ENCODE measurements at places on chromosomes 1 and 21.

- DNase-seq = no peak
These were observed 4.1 kb downstream of the LRRIQ3 start for GRCh38 chr1:74193908-74194307.

DNA sequence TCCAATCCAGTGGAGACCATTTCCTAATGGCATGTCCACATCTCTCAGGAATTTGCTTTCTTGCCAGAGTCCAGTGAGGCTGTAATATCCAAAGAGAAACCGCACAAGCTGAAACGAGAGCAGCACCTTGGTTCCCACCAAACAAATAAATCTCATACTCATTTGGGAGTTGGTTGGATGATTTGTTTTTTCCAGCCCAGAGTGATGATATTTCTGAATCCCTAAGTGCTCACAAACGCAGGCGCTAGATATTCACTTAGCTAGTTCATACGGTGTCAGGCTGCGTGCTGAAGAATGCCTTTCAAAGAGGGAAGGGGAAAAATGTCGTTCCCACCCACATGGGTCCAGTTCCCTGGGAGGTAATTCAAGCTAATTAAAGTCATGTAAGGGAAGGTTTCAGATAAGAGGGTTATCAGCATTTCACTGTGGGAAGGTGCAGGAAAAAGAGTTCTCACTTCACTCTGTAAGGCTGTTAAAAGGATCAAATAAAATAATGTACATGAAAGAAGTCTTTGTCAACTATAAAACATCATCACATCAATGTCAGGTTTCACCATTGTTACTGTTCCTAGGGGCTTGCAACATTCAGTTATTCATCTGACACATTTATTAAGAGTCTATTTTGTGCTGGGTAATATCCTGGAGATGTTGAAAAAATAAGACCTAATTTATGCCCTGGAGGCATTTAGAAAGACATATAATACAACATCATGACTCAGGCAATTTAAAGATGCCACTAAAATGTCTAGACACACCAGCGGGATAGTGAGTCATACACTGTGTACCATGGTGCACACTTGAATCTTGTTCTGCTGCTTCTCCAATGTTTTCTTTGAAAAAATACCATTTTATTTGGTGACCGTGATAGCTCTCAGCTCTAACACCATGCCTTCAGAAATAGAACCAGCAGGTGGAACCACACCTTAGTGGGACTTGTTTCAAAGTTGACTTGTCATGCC lies 19.3 kb downstream of the DPT start:
- DNase-seq = peak; percentile 23

DNA sequence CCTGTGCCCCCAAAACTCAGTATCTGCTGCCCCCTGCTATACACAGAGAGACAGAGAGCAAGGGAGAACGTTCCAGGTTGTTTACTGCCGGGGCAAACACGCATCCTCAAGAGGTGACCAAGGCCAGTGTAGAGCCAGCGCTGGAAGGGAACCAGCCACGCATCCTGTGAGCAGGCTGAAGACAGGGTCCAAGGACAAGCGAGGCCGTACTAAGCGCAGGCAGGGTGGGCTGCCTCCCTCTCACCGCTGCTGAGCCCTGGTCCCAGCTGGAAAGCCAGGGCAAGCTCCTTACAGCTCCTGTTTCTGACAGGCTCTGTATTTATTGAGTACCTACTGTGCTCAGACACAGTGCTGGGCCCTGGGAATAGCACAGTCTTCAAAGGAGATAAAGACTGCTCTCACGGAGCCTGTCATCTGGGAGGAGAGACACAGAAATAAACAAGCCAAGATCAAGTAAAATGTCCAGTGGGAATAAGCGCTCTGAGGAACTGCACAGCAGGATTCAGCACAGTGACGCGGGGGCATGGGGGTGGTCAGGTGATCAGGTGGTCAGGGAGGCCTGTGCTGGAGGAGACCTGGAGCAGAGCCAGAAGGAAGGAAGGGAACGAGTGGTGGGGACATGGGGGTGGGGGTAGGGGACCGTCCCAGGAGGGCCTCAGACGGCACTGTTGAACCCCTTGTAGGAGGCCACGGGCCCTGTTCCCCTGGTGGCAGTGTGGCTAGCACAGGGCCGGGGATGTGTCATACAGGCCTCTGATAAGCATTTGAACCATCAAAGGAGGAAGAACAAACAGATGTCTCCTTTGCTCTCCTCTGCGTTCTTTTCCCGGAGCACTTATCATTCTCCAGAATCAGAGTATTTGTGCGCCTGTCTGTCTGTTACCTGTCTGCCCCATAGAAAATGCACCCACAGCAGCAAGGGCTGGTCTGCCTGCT lies 37.8 kb upstream of the EFHD2 start:
- DNase-seq = no peak

DNA sequence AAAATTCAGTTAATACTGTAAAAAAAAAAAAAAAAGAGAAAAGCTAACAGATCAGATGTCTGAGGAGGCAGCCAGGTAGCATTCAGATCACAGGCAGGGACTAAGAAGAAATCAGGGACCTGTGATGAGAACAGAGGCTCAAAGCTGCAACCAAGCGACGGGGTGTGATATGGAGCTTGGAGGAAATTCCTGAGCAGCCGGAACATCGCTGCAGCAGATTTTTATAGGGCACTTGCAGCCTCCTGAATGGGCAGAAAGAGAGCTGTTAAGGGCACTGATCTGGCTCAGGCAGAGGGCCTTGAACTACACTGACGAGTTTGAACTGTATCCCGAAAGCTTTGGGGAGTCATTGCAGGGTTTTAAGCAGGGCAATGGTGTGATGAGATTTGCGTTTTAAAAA lies 315.4 kb downstream of the ADGRL2 start:
- DNase-seq = no peak

DNA sequence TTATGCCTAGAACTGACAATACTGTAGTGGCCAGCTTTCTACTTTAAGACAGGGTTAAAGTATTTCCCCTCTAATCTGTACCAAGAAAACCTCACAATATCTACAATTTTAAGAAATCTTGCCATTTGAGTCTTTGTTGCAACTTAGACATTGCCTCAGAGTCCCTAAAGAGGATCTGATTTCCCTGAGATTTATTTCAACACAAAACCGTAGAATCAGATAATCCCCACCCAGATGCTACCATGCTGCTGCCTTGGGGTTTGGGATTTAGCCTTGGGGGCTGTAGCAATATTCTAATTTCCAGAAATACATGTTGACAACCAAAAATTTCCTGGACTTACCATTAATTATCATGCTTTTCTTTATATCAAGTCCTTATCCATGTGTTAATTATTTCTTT lies 50.3 kb upstream of the DENND1B start:
- no peak for DNase-seq

- DNase-seq = no peak
These were observed 23.9 kb upstream of the FAAH start for GRCh38 chr1:46370214-46370633.

GRCh38 chr21:15152591-15152990 lies 87.8 kb upstream of the NRIP1 start:
- DNase-seq = no peak

- DNase-seq = no peak
These were observed 1.4 kb downstream of the LRRC7 start for GRCh38 chr1:69569175-69569541.

GRCh38 chr1:20884513-20884912 lies 97.4 kb upstream of the HP1BP3 start:
- no peak for DNase-seq

- no peak for DNase-seq
These were observed 34.7 kb upstream of the C1orf115 start for GRCh38 chr1:220655509-220655908.

All from HCT116 (cell line).